EH (cell line): ENCODE measurements at places on chromosomes 5 and 9.

DNA sequence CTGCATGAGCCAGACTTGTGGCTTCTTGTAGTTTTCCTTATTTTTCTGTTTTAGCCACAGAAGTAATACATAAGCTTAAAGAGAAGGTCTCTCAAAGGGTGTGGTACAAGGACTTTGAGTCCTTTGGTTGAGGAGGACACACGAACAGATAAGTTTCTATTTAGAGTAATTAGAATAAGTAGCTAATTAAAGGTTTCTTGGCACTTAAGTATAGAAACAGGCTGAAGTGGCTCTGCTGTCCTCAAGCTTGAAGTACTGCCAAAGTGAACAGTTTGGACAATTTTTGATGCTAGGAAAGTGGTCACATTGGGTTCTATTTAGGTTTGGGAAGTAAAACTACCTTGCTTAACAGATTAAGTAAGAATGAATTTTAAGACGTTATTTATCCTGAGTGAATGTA, 278.3 kb upstream of the MPDZ start:
- DNase-seq: no peak

GRCh38 chr9:95726756-95727155, 148.7 kb upstream of the ERCC6L2 start:
- peak; percentile 63 for DNase-seq

DNA sequence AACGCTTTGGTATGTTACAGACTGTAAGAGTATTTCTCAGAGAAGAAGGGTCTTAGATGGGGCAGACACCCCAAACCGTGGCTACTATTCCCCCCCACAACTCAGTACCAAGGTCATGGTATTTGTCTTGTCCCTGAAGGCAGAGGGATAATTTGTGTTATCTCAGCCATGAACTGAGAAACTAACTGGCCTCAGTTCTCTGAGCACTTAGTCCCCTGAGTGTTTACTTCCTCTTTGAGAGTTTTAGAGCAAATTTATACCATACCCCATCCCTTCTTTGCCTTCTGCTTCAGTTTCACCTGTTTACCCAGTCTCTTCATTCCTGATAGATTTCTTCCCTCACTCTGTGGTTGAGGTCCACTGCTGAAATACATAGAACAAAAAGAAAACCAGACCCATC, 183.9 kb downstream of the LRRC70 start:
- no peak for DNase-seq

- no peak for DNase-seq
These were observed 6.3 kb upstream of the DNAJB5 start for GRCh38 chr9:34983209-34983608.

DNA sequence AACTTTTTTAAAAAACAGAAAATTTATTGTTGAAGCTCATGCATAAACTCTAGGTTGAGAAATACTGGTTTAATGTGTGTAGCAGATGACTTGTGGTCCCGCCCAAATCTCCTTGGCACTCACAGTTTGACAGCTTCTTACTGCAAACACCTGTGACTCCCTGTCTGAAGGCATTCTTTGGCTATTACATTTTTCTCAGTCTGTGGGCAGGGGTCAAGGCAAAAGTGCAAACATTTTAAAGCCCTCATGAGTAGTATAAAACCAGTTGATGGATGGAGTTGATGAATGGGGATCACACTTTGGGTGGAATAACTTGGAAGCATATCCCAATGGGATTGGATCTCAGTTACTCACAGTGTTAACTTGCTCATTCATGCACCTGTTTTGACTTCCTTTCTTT, 1007.0 kb upstream of the NUDT12 start:
- DNase-seq: no peak

GRCh38 chr9:81268048-81268447, 421.3 kb downstream of the TLE1 start:
- peak; percentile 2 for DNase-seq

- DNase-seq: peak; percentile 96
These were observed at the start of gene STC2 for GRCh38 chr5:173327948-173328843. Gene STC2, minus strand, starts transcription at chr5:173328414. Its CDS starts 221 bp downstream, at chr5:173328193.

GRCh38 chr5:97095318-97095732, 47.1 kb downstream of the LIX1 start:
- no peak for DNase-seq

- peak; percentile 97 for DNase-seq
These were observed 172.1 kb upstream of the GAS1 start for GRCh38 chr9:87119328-87119881.

GRCh38 chr5:169273451-169273850, 27.5 kb downstream of the SLIT3 start:
- no peak for DNase-seq

GRCh38 chr5:157479612-157480510, 19.8 kb downstream of the NIPAL4 start:
- DNase-seq: no peak

GRCh38 chr5:112743631-112744030, 5.9 kb downstream of the APC start:
- no peak for DNase-seq
